Stimulated activated CD4-positive, alpha-beta T cell treated with anti-CD3 and anti-CD28 coated beads, Interleukin-15, amount 100 ng/mL, for 1 hour (primary cell): ENCODE measurements at places on chromosomes 5 and 9.

DNA sequence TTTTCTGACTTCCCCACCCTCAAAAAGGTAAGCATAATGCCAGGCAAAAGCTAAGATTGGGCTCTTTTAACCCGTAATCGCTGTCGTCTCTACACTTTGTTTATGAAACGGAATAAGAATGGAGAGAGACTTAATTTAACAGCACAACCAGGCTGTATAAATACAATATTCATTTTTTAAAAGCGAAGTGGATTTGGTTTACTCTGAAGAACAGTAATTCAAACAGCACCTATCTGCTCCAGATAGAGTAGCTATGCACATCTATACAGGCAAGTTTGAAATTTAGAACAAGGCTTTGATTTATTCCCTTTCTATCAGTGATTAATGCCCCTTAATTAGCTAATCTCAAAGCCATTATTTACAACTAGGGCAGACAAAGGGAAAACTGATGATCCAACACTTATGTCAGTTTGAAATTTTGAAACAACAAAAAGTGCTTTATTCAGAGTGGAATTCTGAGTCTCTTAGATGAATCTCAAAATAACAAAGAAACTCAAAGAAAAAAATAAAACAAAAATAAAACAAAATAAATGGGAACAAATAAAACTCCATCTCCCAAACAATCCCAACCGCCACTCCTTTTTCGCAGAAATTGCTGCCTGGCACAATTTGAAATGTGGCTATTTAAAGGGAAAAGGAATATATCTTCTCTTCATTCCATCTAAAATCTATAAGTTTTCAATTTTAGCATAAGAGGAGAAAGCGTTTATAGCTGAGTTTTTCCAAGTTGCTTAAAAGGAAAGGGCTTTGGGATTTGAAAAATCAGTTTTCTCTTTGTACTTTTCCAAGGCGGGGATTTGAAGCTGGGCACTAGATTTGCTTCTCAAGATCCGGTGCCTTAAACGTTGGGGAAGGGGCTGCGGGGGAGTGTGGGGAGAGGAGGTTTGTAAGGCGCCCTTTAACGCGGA, 298.6 kb downstream of the PARP8 start:
- no peak for DNase-seq

GRCh38 chr9:123329329-123329955, 26.6 kb upstream of the CRB2 start:
- DNase-seq = no peak

- no peak for DNase-seq
Observed at GRCh38 chr5:157568222-157568621, 7.4 kb downstream of the ADAM19 start.

GRCh38 chr5:151094852-151095245, 14.0 kb upstream of the TNIP1 start:
- no peak for DNase-seq

GRCh38 chr9:112794731-112795130, 44.2 kb downstream of the SNX30 start:
- no peak for DNase-seq

DNA sequence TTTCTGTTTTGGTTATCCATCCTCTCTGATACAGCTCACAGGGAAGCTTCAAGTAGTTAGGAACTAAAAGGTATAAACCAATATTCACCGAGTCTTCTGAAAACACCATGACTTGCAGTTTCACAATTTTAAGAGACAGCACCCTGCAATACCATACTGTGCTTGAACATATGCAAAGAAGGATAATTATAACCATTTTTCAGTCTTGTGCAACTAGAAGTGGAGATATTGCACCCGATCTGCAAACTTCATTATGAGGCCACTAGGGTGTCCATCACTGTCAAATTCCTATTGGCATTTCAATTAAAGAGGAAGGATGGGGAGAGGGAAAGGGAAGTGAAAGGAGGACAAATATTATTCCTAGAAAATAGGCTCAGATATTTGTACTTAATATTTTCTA, 32.4 kb upstream of the CEP120 start:
- DNase-seq = no peak

DNA sequence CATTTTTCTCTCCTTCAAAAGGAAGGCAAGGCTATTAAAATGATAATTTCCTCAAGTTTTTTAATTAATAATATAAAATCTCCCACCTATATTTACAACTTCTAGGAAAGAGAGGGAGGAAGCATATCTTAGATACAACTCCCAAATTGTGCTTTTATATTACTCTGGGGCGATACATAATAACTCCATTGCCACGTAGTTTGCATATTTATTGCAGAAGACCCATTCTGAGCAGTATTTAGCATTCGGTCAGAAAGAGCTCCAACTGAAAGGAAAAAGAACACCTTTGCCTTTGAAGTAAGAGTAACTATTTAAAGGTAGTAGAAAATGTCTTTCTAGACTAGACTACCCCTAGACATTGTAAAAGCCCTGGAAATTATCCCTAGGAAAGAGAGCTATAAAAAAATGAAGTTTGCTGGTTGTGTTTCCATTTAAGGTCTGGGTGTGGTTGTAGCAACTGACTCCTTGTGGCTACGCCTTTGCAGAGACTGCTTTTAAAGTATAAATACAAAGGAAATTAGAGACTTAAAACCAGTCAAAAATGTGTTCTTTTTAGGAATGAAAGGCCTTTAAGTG, 566.1 kb downstream of the ZNF608 start:
- DNase-seq = no peak

DNA sequence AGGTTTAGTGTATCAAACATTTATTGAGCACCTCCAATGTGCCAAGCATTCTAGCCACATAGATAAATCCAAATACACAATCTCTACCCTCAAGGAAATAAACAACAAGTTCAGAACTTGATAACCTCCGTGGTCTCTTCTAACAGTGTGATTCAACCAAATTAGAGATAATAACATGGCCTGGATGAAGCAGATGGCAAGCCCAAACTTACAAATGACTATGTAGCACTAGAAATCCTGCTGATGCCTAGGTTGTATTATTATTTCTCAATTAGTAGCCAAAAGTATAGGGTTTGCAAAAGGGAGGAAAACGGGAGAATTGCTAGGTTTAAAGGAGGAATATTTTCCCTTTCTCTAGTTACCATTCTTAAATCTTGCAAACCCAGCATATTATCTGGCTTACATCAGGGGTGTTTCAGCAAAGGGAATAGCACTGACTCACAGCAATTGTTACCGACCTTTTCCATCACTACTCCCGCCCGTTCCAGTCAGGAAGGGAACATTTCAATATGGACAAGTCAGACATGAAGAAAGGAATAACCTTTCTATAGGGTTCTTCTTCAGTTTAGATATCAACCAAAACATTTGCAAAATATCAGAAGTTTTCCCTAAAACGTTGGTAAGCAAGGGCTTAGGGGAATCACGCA, 2.3 kb downstream of the DPYSL3 start:
- no peak for DNase-seq

DNA sequence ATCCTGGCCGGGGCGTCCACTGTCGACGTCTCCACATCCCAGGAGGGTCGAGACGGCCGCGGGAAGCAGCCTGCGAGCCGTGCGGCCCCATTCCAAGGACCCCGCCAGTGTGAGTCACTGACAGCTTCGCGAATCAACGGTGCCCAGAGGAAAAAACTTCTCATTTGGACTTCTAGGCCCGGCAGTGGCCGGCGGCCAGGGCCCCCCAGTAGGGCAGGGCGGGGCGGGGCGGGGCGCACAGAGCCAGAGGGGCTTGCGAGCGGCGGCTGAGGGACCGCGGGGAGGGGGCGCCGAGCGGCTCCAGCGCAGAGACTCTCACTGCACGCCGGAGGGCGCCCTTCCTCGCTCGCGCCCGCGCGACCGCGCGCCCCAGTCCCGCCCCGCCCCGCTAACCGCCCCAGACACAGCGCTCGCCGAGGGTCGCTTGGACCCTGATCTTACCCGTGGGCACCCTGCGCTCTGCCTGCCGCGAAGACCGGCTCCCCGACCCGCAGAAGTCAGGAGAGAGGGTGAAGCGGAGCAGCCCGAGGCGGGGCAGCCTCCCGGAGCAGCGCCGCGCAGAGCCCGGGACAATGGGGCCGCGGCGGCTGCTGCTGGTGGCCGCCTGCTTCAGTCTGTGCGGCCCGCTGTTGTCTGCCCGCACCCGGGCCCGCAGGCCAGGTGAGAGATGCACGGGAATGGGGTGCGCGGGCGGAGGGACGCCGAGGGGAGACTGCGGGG, at the start of gene F2R:
Gene F2R, plus strand, starts transcription at position 391 of the 720 bp plus-strand sequence. Its CDS starts 182 bp downstream, at position 573.
- peak; percentile 26 for DNase-seq

GRCh38 chr9:38022203-38022895, 46.7 kb downstream of the SHB start:
- DNase-seq = no peak

DNA sequence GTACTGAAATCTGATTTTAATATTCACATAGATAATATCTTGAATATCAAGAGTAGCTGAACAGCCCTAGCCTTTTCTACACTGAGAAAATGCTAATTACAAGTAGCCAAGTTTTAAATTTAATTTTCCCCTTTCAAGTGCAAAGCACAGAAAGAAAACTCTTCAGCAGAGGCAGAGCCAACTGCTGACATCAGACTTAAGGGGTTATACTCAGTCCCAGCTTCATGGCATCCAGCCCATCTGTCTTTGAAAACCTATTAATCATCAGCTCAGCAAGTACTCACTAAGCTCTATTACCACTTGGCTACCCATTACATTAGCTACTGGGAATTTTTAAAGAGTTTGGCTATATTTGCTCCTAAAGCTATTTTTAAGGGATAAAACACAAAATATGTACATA, 220.5 kb downstream of the SLC12A2 start:
- DNase-seq = no peak

GRCh38 chr5:95382801-95383200, 8.4 kb upstream of the FAM81B start:
- no peak for DNase-seq

- no peak for DNase-seq
Observed at GRCh38 chr9:7561527-7562080, 238.0 kb downstream of the DMAC1 start.

- DNase-seq = no peak
Observed at GRCh38 chr5:170135796-170136490, 30.2 kb downstream of the FOXI1 start.

- no peak for DNase-seq
Observed at GRCh38 chr5:150604010-150604409, 36.5 kb upstream of the SYNPO start.

DNA sequence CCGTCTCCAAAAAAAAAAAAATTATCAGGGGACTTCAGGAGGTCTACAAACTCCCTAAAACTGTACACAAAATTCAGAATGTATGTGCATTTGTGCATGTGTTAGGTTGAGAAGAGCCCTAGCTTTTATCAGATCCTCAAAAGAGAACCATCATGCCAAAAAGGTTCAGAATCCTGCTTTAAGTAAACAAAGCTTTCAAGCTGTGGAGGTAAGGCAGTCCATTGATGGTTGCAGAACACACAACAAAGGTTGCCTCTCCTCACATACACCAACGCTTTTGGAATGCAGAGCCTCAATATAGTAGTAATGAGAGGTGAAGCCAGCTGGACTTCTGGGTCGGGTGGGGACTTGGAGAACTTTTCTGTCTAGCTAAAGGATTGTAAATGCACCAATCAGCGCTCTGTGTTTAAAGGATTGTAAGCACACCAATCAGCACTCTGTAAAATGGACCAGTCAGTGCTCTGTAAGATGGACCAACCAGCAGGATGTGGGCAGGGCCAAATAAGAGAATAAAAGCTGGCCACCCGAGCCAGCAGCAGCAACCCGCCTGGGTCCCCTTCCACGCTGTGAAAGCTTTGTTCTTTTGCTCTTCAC, 57.9 kb upstream of the RNF38 start:
- DNase-seq = no peak

GRCh38 chr9:91207729-91208418, 153.8 kb downstream of the AUH start:
- DNase-seq = no peak

- no peak for DNase-seq
Observed at GRCh38 chr5:66720780-66721179, 124.6 kb downstream of the MAST4 start.

DNA sequence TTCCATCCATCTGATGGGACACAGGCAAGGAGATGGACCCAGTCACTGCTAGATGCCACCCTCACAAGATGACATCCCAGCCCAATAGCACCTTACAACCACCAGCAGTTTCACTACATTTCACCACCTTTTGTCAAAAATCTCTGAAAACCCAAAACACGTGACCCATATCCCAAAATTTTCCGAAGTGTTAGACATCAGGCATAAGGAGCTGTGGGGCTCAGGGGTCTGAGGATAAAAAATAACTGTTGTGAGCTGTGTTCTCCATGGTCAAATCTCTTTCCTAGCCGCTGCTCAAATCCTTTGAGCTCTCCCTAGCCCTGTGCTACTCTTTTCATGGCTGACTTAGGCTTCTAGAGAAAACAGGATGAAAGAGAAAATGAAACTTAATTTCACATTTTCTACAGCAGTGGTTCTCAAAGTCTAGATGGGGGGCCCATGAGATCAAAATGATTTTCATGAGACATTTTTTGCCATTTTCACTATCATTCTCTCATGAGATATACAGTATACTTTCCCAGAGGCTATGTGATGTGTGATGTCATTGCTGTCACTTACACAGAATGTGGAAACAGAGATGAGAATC, 40.7 kb downstream of the TIMD4 start:
- no peak for DNase-seq

DNA sequence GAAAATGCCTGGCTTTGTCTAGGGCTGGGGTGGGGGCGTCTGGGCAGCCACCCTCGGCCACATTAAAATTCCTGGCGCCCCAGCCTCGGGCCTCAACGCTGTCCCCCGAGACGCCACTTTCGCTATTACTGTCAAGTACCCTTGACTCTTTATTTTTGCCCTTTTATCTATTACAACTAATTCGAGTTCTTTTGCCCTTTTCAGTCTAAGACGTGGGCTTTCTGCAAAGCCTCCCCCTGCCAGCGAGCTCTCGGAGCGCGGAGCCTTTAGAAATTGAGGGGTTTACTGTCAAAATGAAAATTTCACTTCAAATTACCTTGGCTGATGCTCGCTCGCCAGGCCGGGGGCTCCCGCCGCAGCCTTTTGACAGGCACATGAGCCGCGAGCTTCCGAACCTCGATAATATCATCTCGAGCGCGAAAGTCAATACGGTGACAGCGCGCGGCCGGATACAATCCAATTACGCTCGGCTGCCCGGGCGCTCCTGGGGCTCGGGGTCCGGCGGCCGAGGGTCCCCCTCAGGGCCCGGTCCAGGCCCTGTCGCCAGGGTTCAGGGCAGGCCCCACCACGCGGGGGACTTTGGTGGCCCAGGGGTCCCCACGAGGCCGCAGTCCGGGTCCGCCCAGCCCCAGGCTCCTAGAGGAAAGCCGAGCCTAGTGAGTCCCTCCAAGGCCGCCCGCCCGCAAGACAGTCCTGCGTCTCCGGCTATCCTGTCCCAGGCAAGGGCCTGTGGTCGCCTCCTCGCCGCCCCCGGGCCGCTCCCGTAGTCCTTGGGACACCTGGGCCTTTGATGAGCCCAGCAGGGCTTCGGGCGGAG, 6.7 kb downstream of the IRX4 start:
- no peak for DNase-seq
